ENCODE measurements at places on chromosomes 11 and 22.
A peak's percentile ranks its signal among the peaks of the same experiment; 100 is the strongest.

DNA sequence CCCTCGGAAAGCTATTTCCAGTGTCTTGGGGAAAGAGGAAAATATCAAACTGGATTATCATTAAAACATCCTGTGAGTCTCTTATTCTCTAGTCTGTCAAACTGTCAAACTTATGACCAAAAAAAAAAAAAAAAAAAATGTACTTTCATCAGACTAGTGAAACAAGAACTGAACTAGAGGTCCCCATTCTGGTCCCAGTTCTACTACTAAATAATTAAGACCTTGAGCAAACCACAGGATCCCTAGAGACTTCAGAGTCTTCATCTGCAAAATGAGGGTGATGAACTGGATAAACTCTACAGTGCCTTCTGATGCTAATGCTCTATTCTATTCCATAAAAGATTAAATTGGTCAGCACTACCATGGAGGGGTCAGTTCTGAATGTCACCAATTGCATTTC lies 105.8 kb downstream of the SERGEF start:
- DNase-seq = no peak

- DNase-seq = no peak
Observed at GRCh38 chr11:73660497-73661034, 14.2 kb downstream of the PLEKHB1 start.

- no peak for DNase-seq
Observed at GRCh38 chr11:42066113-42066512, 606.7 kb upstream of the LRRC4C start.

DNA sequence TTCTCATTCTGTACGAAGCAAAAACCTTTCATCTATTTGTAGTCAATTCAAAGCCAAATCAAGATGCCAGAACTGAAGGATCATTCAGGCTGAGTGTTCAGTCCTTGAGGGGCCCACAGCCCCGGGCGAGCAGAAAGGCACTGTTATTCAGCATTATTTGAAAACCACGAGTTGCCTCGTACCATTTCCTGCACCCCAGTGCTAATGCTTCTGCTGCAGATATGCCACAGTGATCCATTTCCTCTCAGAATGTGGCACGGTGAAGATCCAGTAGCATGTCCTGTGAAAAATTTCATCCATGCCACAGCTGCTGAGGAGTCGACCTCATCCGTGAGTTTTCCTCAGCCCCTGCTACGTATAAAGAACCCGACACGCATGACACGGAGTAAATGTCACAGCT lies 85.4 kb downstream of the OSBP2 start:
- DNase-seq = no peak

GRCh38 chr11:103587901-103588788 lies 448.3 kb upstream of the DDI1 start:
- no peak for DNase-seq

DNA sequence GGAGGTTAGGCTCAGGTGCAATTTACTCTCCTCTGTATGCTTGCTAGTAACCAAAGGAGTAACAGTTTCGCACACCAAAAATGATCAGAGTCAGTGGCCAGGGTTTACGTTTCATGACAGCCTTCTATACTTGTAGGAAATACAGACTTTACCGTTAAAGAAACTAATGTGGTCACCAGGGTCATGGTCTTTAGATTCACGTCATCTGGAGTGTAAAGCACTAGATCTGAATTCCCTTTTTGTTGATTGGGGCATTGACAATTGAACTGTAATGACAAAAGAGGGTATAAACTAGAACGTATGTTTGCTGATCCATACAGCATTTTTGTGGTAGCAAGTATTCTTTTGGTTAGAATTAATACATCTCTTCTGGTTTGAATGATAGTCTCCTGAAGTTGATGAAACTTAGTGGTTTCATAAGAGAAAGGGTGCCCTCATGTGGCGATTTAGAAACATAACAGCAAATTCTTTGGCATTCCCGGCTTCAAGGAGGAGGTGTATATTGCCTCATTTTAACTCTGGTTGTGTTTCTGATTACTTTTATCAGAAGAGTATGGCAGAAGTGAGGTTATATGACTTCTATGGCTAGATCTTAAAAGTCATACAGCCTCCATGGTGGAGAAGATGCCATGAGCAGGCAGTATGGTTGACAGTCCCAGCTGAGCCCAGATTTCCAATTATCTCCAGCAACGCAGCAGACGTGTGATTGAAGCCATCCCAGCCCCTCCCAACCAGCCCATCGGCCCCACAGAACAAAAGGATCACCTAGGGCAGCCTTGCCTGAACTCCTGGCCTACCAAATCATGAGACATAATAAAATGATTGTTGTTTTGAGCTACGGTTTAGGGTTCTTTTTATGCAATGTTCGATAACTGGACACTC lies 35.1 kb downstream of the MMP7 start:
- DNase-seq = peak; percentile 70

DNA sequence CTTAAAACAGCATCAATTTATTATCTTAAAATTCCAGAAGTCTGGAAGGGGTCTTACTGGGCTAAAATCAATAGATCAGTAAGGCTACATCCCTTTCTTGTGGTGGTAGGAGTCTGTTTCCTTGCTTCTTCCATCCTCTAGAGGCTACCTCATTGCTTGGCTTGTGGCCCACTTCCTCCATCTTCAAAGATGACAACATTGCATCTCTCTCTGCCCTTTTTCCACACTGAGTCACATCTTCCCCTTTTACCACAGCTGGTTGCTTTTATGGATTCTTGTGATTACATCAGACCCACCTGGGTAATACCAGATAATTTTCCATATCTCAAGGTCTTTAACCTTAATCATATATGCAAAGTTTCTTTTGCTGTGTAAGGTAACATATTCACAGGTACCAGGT lies 60.9 kb downstream of the GRIA4 start:
- no peak for DNase-seq

GRCh38 chr11:29309992-29310391 lies 706.8 kb downstream of the KCNA4 start:
- no peak for DNase-seq

GRCh38 chr11:27468995-27469695 lies 3.4 kb downstream of the LGR4 start:
- no peak for DNase-seq

DNA sequence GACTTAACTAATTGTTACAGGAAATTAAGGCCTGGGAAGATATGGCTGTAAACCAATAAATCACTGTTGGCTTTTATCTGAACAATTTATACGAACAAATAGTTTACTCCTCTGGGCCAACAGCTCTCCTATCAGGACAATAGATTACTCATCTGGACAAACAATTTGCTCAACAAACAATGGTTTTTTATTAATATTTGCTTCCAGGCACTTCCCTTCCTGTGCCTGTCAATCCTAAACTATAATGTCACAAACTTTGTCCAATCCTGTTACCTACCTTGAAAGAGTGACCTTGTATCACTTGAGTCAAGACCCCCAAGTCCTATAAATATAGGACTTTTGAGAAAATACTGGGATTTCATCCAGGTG lies 87.6 kb upstream of the OR9Q1 start:
- no peak for DNase-seq

- DNase-seq = peak; percentile 11
Observed at GRCh38 chr22:29987137-29987536, 93.1 kb upstream of the HORMAD2 start.

GRCh38 chr11:62816557-62816956 lies 11.3 kb upstream of the NXF1 start:
- DNase-seq = no peak

DNA sequence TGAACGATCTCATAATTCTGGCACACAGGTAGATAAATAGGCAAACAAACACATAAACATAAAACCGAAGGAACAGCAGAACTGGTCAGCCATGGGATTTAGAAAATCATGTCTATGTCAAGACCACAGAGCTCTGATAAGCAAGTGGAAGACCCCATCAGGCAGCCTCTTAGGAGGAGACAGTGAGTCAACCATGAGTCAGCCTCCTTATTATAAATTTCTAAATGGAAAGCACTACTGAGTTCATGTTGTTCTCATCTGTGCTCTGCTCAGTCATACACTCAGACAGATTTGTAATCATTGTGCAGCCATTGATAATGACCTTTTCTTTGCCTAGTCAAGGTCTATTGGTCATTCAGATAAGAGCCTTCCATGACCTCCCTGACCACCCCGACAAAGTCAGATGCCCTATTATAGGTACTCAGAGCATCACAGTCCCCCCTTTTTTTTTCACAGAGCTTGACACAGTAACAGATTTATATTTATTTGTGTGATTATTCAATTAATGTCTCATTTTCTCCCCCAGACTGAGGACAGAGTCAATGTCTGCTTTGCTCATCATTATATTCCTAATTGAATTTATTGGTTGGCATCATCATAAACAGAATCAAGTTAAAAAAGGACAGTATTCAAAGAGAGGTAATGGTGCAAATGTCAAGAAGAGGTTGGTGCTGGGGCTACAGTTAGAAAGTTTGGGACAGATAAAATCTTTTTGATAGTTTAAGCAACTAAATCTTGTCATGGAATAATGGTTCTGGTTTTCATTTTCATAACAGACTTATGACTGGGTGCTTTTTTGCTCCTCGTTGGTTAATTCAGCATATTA lies 579.7 kb upstream of the CCDC90B start:
- DNase-seq = no peak

DNA sequence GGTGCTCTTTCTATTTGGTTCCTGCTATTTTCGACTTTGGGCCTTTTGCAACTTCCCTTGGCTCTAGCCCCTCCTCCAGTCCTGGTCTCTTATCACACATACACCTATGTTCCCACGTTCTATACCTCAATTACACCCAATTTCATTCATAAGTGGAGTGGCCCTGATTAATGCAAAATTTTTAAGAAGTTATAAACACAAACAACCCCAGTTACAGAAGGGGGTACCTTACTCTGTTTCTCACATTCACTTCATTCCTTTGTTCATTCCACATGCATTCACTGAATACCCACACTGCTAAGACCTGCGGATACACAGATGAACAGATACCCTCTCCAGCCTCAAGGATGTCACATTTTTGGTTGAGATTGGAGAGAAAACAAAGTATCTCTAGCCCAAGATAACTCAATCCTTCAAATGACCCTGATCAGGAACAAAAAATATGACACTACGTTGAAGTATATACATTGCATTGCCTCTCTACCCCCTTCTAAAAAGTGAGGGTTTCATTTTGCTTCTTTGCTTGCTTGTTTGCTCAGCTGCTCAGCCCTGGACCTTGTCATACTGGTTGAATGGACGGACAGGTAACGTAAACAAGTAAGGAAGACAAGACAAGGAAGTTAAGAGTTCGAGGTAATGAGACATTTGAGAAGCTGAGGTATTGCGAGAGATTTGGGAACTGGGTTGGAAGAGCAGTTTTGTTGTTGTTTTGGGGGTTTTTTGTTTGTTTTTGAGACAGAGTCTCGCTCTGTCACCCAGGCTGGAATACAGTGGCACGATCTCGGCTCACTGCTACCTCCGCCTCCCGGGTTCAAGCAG lies 3.6 kb upstream of the VPS37C start:
- no peak for DNase-seq

- DNase-seq = peak; percentile 54
Observed at GRCh38 chr11:112555491-112556364, 295.1 kb upstream of the PLET1 start.

DNA sequence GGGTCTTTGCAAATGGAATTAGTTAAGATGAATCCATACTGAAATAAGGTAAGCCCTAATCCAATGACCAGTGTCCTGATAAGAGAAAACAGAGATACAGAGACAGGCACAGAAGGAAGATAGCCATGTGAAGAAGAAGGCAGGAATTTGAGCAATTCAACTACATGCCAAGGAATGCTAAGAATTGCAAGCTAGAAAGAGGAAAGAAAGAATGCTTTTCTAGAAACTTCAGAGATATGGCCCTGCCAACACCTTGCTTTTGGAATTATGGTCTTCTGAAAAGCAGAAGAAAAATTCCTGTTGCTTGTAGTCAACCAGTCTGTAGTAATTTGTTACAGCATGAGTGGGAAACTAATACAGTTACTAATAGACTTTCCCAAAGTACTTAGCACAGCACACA lies 111.3 kb downstream of the SLC17A6 start:
- DNase-seq = no peak

DNA sequence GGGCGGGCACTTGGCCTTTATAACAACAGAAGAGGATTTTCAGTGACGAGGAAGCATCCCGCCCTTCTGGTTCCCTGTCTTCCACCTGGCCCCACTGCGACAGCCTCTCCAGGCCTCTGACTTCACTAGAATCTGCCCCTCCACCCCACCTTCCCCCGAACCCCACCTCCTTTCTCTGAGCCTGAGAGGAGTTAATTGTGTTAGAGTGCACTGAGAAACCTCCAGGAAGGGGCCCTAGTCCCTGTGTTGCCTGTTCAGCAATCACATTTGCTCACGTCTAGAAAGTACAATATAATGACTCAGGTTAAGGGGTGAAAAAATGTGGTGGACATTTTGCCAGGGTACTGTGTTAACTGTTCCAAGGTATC lies 38.8 kb downstream of the PTPRJ start:
- peak; percentile 73 for DNase-seq

GRCh38 chr11:87125257-87125656 lies 87.5 kb downstream of the TMEM135 start:
- no peak for DNase-seq

DNA sequence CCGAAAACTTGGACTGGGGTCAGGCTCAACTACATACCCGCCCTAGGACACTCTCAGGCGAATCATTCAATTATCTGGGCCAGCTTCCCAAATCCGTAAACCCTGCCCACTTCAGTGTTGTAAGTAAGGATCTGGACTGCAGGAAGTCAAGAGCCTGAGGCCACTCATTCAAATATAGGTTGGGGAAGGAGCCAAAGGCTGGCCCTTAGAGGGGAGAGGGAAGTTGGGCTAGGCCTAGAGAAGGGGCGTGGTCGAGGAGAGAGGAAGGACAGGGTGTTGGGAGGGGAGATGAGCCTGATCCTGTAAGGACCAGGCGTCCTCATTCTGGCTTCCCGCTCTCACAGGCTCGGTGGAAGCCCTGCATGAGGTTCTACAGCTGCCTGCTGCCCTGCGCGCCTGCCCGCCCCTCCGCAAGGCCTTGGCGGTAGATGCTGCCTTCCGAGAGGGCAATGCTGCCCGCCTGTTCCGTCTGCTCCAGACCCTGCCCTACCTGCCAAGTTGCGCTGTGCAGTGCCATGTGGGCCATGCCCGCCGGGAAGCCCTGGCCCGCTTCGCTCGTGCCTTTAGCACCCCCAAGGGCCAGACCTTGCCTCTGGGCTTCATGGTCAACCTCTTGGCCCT lies 3.0 kb downstream of the SAC3D1 start:
- DNase-seq = no peak

DNA sequence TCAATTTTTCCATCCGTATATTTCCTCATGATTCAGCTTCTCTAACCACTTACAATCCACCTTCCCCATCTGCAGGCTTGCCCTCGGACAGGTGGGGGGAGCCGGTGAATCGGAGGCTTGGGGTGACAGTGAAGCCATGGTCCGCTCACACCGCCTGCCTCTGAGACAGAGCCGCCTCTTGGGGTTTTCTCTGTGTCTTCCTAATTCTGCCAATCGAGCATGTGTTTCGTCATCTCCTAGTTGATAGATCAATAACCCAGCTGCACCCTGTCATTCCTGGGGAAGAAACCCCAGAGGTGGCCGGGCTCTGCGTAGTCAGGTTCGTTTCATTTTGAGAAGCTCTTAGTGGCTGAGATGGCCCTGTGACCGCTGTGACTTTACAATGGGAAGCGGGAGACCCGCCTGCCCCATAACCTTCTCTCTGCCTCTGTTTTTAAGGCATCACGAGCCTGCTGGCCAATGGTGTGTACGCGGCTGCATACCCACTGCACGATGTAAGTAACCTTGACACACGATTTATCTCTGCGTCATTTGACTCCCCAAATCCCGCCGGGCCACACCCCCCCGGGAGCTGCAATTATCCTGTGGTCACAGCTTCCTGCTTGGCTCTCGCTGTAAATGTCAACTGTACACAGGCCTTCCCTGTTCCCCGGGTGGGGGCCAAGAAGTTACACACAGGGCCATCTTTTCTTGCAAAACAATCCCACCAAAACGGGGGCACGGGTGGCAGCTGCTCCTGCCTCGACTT lies 33.3 kb downstream of the ANO1 start:
- no peak for DNase-seq
